Cerebellar cortex (tissue), 1 donor: ENCODE measurements at places on chromosomes 5 and 9.

- DNase-seq: no peak
Measured at GRCh38 chr5:77400645-77401044, 91.5 kb downstream of the WDR41 start.

- no peak for DNase-seq
Measured at GRCh38 chr5:143920772-143921171, 108.8 kb downstream of the HMHB1 start.

DNA sequence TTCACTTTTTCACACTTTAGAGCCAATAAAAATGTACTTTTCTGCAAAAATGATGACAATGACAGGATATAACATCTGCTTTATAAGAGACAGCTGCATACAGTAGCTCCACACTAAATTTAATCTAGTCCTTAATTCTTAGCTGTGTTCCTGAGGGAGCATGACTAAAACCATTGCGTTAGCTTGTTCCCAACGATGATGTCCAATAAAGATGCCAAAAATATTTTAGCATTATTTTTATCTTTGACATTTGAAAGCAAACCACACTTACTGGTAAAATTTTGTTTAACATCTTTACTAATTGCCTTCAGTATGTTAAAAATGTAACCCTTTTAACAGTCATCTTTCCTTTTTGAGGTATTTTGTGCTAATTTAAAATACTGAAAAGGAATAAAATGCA lies 382.7 kb downstream of the CHSY3 start:
- no peak for DNase-seq

- DNase-seq: no peak
Measured at GRCh38 chr9:106983346-106983745, 120.4 kb downstream of the ZNF462 start.

DNA sequence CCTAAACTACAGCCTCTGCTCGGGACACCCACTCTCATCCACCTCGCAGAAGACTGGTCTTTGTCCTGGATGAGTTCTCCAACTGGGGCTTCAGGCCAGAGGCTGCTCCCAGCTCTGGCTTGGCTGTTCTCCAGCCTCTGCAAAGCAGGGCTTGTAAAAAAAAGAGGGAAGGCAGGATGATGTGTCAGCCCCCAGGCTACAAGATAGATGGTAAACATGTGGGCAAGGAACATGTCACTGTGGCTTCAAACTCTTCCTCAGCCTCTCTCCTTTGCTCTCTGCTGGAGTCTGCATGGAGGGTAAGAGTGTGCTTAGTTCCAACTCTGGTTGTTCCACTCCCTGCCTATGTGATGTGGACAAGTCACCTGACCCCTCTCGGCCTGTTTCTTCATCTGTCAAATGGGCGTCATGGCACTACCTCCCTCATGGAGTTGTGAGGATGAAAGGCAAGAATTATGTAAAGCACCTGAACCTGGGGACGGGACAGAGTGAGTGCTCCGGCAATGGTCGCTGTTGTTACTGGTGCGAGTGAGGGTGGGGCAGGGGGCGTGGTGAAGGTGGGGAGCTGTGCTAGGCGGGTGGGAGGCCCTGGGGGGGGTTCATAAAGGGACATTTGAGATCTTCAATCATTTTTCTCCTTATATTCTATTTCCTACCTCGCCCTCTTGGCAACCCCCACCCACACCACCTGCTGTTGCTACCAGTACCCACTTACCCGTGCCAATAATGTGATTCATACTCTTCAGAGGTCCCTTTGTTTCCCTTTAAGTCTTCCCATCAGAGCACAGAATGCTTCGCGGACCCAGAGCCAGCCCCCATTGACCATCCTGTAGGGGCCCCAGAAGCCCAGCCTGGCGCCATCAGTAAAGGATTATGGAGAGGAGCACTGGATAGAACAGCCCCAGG lies 6.8 kb upstream of the ZNF79 start:
- DNase-seq: no peak

DNA sequence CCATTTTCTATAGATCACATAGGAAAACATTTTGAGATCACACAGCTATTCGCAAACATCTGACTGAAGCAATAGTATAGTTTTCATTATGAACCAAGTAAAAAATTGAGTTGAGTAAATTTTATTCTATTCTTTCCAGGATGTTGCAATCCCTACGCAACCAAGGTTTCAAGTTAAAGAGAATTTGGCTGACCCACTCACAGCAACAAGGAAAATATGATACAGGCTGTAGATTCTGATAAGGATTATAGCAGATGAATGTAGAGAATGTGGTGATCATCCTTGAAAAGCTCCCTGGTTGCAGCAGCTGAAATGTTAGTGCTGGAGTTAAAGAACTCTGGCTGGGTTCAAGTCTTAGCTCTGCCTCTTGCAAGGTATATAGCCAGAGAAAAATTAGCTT lies 4.7 kb downstream of the ABCA1 start:
- no peak for DNase-seq

DNA sequence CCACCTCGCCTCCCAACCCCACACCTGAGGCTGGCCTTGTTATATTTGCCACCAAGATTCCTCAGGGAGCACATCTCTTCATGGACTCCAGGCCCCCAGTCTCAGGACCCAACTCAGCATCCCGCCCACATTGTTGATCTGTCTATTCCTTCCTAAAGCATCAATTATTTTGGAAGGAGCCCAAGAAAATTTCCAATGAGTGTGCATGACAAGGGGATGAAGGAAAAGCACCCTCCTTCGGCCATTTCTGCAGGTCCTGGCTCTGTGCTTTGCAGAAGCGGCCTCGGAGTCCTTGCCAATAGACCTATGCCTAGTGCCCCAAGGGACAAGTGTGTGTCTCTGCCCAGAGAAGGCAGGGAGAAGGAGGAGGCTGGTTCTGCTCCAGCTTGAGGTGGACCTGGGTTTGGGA lies 273.2 kb downstream of the GADD45G start:
- DNase-seq: no peak

DNA sequence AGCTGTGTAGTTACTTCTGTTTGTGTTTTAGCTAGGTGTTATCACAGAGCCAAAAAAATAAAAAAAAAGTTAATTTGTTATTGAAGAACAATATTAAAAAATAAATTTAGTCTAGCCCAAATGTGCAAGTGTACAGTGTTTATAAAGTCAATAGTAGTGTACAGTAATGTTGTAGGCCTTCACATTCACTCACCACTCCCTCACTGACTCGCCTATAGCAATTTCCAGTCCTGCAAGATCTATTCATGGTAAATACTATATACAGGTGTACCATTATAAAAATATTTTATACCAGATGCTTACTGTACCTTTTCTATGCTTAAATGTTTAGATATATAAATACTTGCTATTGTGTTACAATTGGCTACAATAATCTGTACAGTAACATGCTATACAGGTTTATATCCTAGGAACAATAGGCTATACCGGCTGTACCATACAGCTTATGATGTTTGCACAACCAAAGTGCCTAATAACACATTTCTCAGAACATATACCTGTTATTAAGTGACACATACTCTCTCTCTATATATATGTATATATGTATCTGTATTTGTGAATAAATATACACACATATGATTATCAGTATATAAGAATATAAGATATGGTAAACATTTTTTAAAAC lies 341.4 kb upstream of the EDIL3 start:
- DNase-seq: no peak

GRCh38 chr5:42950456-42951292 lies 89.4 kb downstream of the ANXA2R start:
- peak; percentile 12 for DNase-seq

GRCh38 chr5:104199771-104200170 lies 637.2 kb upstream of the NUDT12 start:
- DNase-seq: no peak

GRCh38 chr5:159252195-159252594 lies 10.9 kb upstream of the UBLCP1 start:
- DNase-seq: no peak

- DNase-seq: no peak
Measured at GRCh38 chr5:38197118-38197517, 61.2 kb upstream of the EGFLAM start.

DNA sequence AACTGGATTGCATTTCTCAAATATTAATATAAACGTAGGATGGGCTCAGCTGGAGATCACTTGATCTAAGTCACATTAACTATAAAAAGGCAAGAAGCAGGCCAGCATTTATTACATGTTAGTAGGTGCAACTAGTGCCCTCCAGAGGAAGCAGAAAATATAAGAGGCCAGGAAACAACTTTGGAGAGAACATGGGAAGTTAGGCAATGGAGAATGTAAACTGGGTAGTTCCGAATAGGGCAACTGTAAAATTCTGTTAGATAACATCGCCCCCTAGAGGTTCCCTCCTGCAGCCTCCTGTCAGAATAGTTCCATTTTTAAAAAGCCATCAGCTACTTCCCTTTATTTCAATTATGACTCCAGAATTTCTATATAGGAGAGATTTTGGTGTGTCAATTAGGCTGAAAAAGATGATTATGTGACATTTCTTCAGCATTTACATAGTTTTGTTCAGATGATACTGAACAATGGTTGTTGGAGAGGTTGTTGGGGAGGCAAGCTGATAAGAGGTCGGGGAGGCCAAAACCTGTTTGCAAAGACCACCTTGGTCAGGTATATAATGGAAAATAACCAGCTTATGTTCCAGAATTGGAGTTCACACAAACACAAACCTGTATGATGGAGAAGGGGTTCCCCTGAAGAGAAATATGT lies 22.4 kb downstream of the CCL28 start:
- DNase-seq: peak; percentile 82

- no peak for DNase-seq
Measured at GRCh38 chr5:9263656-9264055, 282.2 kb downstream of the SEMA5A start.

DNA sequence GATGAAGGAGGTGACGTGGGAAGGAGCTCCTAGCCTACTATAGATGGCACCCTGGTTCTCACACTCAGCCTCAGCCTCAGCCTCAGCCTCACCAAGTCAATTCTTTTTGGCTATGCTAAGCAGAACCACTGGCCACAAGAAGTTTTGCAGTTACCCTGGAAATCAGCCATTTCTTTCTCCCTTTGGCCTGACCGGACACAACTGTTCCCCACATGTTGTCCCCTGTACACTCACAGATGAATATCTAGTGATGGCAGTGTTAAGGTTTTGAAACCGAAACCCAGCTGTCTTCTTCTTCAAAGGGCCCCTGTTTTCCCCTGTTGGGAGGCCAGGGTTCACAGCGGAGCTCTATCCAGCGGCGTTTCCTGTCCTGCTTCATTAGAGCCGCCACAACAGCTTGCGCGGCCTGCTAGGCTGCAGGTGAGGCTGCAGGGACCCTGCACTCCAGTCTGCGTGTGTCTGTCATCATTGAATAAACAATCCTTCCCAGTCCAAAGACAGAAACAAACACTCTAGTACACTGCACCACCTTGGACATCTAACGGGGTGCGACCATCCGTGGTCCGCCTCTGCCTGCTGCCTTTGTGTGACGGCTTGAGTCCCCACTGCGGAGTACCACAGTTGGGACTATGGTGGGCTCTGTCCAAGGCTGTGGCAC lies 250.5 kb downstream of the DENND1A start:
- no peak for DNase-seq

DNA sequence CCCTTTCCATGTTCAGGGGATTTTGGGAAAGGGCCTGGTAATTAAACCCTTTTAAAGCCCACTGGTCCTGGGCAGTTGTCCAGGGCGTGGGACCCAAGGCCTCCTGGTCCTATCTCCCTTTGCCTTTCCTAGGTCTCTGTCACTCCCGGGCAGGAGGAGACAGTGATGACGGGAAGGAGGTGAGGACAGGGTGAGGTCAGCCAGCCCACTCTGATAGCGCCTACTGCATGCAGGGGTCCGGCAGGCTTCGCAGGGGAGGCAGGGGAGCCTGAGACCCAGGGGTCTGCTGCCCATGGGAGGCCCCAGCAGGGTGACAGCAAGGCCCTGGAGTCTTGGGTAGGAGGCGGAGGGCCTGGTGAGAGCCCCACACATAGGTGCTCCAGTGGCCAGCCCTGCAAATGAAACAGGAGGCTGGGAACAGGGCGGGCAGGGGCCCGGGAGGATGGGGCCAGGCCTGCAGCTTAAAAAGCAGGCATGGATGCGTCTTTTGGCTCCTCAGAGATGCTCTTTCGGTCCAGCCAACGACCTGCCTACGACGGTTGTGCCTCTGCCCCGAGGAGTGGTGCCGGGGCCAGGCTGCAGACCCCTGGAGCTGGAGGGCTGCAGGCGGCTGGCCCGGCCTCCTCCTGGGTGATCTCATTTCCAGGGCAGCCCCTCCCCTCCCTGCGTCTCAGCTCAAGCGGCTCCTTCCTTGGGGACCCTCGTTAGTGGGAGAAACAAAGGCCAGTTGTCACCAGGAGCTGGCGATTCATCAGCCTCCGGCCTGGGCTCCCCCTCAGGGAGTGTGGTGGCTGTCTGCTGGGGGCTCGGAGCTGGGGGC lies 6.7 kb upstream of the RXRA start:
- DNase-seq: no peak

DNA sequence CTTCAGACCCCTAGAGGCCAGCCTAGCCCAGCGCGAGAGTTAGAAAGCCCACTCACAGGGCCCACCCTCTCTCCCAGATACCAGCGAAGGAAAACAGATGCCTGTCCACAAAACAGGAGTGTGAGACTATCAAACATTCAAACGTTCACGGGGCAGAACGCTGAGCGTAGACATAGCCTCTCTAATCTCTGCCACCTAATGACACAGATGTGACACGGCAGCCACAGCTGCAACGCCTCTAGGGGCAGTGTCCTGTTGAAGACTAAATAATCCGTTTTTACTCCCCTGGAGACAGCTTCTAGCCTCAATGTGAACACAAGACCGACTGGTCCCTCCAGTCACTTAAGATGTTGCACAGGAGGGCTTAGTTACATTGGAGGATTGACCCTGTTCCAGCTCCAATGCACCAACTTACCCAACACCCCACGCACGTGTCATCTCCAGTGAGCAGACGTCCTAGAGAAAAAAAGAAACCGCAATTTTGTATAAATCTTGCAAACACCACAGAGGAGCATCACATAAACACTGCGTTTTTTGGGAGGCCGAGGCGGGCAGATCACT lies 14.3 kb downstream of the DIPK1B start:
- peak; percentile 23 for DNase-seq

- DNase-seq: no peak
Measured at GRCh38 chr5:141392429-141393198, at the start of gene PCDHGA8. Gene PCDHGA8 (plus strand): TSS chr5:141392633. CDS start chr5:141392814, 181 bp downstream.

- no peak for DNase-seq
Measured at GRCh38 chr5:140196115-140196814, 21.3 kb downstream of the CYSTM1 start.

DNA sequence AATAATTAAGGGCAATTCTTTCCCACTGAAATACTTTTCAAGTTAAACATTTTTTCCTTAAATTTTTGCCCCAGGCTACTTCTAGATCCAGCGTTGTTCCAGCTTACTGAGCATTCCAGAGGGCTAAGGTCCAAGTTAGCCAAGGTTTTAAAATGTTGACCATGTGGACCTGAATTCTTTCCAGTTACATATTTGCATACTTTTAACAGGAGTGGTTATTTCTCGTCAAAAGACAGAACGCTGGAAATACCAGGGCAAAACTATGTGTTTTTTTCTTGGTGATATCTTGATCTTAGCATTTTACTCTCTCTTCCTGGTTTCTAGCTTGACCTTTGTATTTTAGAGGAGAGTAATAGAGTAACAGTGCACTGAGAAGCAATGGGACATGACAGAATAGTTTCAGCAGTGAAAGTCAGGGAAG lies 32.8 kb downstream of the TMC1 start:
- DNase-seq: peak; percentile 32

DNA sequence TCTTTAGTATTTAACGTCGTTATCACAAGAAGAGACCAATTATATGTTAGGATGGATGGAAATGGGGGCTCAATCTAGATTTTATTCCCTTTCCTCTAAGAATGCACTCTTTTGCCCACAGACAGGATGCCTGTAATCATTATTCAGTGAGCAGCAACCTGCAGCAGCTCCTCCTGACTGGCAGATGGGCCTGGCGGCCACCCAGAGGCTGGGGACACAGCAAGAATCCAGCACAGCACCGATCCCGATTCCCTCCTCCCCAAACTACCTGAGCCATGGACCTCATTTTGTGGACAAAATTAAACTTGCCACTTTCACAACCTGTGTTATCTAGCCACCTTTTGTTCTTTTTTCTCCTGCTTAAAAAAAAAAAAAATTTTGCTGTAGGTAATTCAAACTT lies 101.0 kb downstream of the USP20 start:
- DNase-seq: peak; percentile 96
